Bone marrow (tissue), 2 donors: ENCODE measurements at places on chromosomes 13 and 19.

- no peak for DNase-seq
Measured at GRCh38 chr13:48770372-48770771, 116.6 kb downstream of the CYSLTR2 start.

- no peak for DNase-seq
Measured at GRCh38 chr19:38262585-38263268, 1.6 kb upstream of the SPINT2 start.

DNA sequence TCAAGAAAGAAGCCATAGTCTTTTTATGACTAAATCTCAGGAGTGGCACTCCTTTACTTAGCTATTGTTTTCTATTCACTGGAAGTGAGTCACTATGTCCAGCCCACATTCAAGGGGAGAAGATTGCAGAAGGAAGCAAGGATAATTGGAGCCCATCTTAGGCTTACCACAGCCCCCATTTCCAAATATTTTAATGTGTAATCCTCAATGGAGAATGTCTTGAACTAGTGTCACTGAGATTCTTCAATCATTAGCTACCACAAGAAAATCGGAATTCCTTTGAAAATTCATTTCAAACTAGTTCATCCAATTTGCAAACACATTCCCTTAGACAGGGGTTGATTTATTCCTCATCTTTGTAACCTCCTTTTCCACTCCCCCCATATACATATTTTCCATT is 84.7 kb downstream of the DLEU7 start:
- no peak for DNase-seq

DNA sequence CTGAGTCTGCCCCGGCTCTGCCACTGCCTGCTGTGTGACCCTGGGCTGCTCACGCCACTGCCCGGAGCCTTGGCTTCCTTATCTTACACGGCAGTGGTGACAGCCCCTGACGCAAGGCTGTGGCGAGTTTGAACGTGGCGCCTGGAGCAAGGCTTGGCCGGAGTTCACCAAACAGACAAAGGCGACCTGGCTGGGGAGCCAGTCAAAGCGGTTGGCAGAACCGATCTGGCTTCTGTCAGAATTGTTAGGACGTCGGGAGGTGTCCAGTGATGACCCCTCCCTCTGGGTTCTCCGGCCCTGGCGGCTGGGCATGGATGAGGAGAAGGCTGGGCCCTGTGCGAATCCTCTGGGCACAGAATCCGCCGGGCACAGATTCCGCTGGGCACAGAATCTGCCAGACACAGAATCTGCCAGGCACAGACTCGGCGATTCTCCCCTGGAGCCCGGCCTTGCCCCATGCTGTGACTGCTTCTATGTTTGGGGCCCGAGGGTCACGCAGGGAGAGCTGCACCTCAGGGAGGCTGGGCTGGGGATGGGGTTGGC is 11.7 kb upstream of the TMEM255B start:
- no peak for DNase-seq

- no peak for DNase-seq
Measured at GRCh38 chr13:108926862-108927261, 297.5 kb downstream of the MYO16 start.

- no peak for DNase-seq
Measured at GRCh38 chr19:3064011-3064330, 1.7 kb upstream of the TLE5 start.

GRCh38 chr19:45170146-45171106 is 7.6 kb downstream of the TRAPPC6A start:
- no peak for DNase-seq

GRCh38 chr13:110445183-110445582 is 116.3 kb downstream of the RAB20 start:
- DNase-seq, result no peak

GRCh38 chr13:43411741-43412140 is 375.0 kb downstream of the ENOX1 start:
- no peak for DNase-seq

- DNase-seq, result no peak
Measured at GRCh38 chr13:76735641-76736040, 150.6 kb downstream of the KCTD12 start.

- no peak for DNase-seq
Measured at GRCh38 chr13:24858953-24859352, 95.0 kb downstream of the RNF17 start.

DNA sequence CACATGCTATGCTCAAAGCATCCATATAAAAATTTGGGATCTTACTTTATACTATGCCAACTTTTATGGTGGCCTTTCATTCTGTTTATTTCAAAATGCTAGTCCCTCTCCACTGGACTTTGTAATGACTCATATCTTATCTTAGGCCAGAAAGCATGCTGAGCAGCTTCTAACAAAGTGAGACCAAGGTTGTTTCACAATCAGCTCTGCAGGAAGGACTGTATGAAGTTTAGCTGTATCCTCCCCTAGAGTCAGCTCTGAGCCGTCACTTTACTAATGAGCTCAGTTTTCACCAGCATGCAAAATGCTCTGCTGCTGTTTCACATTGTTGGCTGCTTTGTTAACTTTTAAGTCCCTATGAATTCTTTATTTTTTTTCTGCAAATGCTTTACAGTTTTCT is 1608.8 kb downstream of the OLFM4 start:
- no peak for DNase-seq

DNA sequence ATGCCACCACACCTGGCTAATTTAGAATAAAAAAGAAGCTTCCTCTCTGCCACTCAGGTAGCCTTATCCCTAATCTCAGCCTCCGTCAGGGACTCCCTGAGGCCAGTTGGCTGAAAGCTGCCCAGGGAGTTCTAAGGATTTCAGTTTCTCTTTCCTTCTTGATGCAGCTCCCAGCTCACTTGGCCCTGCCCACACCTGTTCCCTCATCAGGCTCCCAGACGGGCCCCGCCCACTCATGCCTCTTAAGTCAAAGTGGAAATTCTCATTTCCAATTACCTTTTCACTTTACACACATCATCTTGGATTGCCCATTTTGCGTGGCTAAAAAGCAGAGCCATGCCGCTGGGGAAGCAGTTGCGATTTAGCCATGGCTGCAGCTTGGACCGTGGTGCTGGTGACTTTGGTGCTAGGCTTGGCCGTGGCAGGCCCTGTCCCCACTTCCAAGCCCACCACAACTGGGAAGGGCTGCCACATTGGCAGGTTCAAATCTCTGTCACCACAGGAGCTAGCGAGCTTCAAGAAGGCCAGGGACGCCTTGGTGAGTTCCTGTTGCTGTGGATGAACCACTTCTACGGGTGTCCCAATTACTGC is at the start of gene IFNL1:
Gene IFNL1, plus strand, starts transcription at position 353 of the 591 bp plus-strand sequence. Its CDS starts 15 bp downstream, at position 368.
- DNase-seq, result no peak

DNA sequence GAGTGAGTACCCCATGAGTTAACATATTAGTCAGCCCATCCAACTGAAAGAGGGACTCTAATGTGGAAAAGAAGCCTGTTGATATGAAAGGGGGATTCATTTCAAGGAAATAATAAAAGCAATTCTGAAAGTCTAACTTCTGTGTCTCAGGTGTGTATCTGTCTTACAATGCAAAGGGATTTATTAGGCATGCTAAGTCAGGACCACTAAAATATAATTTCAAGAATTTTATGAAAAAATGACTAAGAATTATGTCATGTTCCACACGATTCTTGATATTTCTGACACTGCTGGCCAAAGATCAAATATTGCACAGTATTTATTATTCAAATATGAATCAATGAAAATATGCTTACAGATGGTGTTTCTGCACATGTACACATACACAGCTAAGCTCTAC is 130.8 kb downstream of the KLF12 start:
- no peak for DNase-seq

DNA sequence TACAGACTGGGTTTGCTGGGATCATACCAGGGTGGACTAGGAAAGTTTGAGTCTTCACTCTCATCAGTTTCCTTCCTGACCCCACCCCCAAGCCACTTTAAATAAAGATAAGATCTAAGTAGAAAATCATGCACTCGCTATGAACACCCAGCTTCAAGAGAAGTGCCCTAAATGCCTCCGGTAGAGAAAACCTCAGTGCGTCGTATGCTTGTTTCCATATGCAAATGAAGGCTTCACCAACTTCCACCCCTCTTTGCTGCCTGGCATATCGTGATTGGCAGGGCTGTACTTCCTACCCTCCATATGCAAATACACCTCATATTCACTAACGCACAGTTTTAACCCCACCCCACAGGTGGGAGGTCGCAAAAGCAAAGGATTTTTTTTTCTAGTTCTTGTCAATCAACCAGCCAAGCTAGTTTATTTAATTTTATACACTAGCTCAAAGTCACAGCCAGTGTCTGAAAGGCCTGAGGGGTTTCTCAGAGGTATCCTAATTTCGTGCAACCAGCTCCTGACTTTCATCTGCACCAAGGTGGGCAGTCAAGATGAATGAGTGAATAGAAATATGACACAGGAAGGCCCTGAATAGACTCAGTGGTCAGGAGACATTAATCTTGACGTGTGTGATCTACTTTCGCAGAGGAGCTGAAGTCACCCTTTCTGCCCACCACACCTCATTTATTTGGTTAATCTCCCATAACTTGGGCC is 121.1 kb upstream of the TSHZ3 start:
- no peak for DNase-seq
